ENCODE measurements at places on chromosomes 2 and 18.

- no peak for DNase-seq
Observed at GRCh38 chr2:64846177-64846576, 143.0 kb upstream of the SLC1A4 start.

DNA sequence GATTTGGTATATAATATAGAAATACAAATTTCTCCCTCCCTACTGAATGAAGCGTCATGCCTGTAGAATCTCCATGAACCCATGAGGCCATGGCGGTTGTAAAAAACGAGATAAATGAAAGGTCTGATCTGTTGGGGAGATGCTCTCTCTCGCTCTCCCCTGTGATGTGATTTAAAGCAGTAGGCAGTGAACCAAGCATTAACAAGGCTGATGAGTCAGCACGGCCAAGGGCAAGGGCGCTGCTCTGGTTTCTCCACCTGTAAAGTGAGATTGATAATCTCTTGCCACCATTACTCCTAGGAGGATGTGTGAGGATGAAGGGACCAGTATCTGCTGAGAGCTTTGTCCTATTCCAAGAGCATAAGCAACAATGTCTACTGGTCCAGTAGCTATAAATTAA is 553.3 kb downstream of the CMPK2 start:
- no peak for DNase-seq

DNA sequence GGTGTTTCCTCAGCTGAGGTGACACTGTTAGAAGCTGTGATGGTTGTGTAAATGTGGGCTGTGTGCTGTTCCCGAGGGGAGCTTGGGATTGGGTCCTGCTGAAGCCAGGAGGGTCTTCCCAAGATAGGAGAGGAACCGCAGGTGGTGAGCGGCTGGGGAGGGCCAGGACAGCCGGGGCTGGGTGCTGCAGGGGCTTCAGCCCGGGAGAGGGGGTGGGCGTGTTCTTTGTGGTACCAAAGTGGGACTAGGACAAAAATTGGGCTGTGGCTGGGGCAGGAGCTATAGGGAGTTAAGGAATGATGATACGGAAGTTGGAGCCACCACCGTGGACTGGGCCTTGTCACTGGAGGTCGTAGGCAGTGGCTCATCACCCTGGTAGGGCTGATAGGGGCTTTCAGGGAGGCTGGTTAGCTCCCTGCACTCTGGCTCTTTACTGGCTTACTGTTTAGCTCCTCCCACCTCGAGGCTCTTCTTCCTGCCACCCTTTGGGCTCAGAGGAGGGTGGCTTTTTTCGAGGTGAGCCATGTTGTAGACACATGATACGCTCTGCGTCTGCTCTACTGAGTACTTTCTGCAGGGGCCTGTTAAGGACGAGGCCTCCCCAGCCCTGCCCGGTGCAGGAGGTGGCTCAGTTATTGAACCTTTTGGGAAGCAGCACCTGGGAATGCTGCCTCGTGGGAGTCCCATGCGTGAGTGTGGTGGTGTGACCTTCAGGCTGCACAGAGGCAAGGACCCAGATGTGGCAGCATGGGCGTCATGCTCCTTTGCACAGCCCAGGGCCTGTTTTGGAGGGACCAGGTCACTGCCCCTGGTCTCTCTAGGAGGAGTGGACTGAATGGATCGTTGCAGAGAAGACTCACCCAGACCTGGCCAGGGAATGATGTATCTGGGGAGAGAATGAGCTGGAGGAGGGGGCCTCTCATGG is 21.6 kb downstream of the ASB1 start:
- no peak for DNase-seq

- no peak for DNase-seq
Observed at GRCh38 chr18:76644580-76644979, 149.5 kb upstream of the ZNF516 start.

DNA sequence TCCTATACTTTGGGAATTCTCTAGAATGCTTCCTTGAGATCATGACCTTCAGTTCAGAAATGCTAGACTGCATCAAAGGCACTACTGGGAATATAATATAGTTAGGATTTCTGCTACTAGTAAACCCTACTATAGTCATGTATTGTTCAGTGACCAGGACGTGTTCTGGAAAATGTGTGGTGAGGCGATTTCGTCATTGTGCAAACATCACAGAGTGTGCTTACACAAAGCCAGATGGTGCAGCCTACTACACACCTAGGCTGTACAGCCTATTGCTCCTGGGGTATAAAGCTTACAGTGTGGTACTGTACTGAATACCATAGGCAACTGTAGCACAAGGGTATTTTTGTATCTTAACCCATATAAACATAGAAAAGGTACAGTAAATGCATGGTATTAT is 13.0 kb downstream of the CXCR4 start:
- DNase-seq = no peak

GRCh38 chr2:28362991-28363521 is 29.6 kb upstream of the FOSL2 start:
- DNase-seq = no peak

- DNase-seq = no peak
Observed at GRCh38 chr18:12048827-12049175, 44.8 kb upstream of the ANKRD62 start.

DNA sequence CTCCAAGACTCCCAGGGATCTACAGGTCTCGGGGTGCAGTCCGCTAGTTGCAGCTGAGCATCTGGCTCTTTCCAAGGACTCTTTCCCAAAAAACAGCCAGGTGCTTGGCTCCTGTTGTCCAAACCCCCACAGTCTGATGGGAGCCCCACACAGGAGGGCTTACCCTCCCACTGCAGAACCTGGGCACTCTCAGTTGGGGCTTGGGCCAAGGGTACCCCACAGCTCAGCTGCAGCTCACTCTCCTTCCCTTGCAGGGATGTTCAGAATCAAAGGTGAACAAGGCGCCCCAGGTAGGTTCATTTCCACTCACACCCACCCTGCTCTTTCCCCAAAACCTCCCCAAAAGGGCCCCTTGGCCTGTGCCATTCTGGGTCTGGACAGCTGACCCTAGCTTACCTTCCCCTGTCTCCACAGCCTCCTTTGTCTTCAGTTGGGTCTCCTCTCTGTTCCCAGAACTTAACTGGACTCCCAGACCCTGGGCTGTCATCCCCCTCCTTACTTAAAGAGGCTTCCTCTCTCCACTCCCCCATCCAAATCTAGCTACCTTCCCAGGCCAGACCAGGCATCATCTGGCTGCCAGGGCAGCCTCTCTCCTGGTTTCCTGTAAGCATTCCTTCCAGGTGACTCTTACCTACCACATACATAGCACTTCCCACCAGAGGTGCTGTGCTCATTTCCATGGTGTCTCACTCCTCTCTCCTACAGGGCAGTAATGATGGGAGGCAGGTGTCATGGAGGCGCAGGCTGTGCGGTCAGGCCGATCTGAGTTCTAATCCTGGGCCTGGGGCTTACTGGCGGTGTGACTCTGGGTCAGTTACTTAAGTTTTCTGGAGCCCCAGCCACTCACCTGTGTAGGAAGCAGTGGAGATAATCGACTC is 29.5 kb downstream of the MARCO start:
- DNase-seq = no peak

DNA sequence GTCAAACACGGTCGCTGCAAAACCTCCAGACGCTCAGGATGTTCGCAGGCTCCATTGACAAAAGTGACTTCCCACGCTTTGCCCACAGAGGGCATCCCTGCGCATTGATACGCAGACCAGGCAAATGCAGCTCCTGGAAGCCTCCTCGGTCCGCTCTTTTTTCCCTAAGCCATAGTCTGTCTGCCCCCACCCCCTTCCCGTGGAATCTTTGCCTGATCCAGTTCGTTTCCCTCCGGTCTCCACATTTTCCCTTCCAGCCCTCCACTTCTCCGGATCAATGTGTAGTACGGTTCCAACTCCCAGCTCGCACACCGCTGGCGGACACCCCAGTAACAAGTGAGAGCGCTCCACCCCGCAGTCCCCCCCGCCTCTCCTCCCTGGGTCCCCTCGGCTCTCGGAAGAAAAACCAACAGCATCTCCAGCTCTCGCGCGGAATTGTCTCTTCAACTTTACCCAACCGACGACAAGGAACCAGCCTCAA is at the start of gene DCC:
Gene DCC, plus strand, starts transcription at position 307 of the 481 bp plus-strand sequence. CDS start 591 bp downstream, outside the sequence.
- peak; percentile 60 for DNase-seq

DNA sequence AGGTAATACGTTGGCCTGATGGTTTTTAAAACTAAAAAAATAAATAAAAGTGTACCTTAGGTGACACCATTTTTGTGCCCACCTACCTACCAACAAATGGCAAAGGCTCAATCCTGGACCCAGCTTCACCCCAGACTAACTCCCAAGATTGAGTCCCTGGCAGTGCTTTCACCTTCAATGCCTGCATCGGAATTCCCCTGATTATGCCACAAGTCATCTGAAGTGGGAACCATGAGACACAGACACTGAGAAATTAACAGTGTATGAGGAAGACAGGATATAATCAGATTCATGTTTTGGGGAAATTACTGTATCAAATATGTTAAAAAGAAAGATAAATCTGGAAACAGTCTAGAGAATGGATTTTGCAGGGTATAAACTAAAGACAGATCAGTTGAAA is 41.6 kb downstream of the ZBTB14 start:
- DNase-seq = no peak

- no peak for DNase-seq
Observed at GRCh38 chr2:121530212-121530705, 421 bp upstream of the RNU4ATAC start.

DNA sequence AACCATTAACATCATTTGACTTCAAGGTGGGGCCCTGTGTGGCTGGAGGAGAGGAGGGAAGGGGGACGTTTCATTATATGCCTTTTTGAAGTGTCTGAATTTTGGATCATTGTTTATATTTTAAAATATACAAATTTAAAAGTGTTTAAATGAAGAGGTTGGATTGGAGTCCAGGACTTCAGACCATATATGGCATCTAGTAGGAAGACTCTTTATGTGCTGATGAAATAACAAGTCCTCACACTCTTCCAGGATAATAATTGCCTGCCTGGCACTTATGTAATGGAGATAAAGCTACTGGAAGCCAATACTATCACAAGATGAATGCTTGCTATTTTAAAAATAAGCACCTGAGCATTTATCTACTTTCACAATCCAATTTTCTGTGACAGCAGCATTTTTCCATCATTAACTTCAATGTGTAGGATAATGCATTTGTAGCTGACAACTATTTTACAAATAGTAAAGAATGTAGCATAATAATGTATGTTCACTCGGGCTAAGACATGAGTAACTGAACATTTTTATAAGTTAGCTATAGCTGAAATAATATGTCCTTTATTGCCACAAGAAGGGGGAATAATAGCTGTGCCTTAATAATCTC is 188.4 kb downstream of the MTCL1 start:
- DNase-seq = no peak

DNA sequence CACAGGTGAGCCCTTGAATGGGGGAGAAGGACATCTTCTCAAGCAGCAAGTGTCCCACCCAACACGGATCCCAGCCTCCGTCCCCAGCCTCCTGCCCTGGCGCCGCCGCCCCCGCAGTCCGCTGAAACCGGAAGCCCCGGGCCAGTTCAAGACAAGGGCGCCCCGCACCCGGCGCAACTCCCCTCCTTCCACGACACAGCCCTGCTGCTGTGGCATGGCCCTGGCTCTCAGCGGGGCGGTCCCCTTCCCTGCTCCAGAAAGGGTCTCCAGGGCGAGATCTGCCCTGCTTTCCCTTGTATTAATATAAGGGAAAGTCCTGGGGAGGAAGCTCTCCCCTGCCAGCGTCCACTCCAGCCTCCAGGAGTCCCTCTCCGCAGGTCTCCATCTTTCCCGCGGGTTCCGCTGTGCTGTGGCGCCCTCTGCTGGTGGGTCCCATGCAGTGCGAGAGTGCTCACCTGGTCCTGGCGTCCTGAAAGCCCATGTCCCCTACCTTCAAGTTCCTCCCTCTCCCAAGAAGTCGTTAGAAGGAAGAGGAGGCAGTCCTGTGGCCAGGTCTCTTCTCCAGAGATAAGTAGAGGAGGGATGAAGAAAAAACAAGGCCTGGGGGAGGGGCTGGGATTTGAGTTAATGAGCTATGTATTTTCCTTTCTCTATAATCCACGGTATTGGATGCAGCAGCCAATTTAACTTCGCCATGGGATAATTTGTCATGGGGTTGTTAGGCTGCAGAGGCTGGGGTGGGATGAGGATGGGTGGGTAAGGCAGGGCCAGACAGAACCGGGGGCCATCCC is 176.0 kb downstream of the SMAD2 start:
- DNase-seq = peak; percentile 7

- no peak for DNase-seq
Observed at GRCh38 chr2:113966171-113966570, 76.3 kb downstream of the ACTR3 start.

GRCh38 chr18:370751-371608 is 103.1 kb upstream of the THOC1 start:
- no peak for DNase-seq

- DNase-seq = no peak
Observed at GRCh38 chr18:79924814-79925731, 26.4 kb downstream of the SLC66A2 start.

GRCh38 chr18:57811477-57812125 is 8.5 kb upstream of the ATP8B1 start:
- DNase-seq = no peak

DNA sequence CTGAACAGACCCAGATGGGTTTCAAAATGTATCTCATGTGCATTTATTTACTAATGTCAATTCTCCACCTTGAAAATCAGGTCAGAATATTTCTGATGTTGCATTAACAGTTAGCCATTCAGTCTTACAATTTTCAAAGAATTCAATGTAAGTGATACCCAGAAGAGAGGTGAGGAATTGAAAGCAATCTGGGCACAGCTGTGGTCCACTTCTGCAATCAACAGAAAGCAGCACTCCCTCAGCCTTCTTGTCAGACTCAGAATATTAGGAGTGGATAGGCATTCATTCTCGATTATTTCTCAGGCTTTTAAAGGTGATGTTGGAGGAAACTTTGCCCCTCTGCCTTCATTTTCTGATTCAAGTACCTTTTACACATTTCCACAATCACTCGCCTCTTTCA is 15.7 kb downstream of the CCL20 start:
- no peak for DNase-seq

GRCh38 chr18:59650266-59650820 is 46.9 kb downstream of the CCBE1 start:
- DNase-seq = no peak

All from NCI-H524 treated with DMSO at 0.1 percent for 48 hours (cell line).